Stimulated activated CD8-positive, alpha-beta memory T cell treated with anti-CD3 and anti-CD28 coated beads, Interleukin-15, amount 100 ng/mL, for 4 hours (primary cell): ENCODE measurements at places on chromosomes 1 and 21.

- no peak for DNase-seq
These were observed 21.6 kb downstream of the AK5 start for GRCh38 chr1:77303387-77303786.

DNA sequence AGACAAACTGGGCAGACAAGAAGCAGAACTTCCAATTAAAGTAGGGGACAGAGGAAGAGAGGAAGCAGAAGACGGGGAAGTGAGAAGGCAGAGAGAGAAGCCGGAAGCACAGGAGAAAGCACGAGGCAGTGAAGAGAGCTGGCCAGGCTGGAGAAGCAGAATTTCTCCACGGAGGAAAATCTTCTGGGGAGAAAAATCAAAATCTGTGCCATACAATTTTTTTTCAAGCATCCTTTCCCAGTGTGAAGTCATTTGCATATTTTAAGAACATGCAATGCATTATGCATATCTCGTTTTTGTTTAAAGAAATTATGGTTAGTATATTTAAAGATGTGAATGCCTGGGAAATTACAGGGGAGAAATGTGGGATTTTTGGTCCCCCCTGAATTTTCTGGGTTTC lies 7.3 kb upstream of the CAMK2N1 start:
- no peak for DNase-seq

GRCh38 chr1:168340781-168341482 lies 60.3 kb downstream of the TBX19 start:
- no peak for DNase-seq

- DNase-seq: no peak
These were observed 13.9 kb upstream of the S100A7 start for GRCh38 chr1:153474347-153474746.

DNA sequence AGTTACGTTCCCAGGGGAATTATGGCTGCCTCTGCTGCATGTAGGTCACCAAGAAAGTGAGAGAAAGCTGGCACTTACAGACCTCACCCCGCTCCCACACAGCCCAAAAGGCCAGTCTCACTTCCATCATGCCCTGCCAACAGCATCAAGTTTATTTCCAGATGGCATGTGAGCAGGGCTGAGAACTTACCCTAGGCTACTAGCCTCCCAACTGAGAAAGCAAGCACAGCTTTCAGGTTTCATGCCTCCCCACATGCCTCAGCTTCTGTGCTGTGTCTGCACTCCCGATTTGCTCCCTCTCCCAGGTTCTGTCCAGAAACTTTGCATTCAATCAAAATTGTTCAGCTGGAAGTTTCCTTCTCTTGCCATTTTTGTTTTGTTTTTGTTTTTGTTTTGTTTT lies 59.1 kb upstream of the CRB1 start:
- DNase-seq: no peak

- DNase-seq: no peak
These were observed 15.3 kb downstream of the UCK2 start for GRCh38 chr1:165842671-165843129.

DNA sequence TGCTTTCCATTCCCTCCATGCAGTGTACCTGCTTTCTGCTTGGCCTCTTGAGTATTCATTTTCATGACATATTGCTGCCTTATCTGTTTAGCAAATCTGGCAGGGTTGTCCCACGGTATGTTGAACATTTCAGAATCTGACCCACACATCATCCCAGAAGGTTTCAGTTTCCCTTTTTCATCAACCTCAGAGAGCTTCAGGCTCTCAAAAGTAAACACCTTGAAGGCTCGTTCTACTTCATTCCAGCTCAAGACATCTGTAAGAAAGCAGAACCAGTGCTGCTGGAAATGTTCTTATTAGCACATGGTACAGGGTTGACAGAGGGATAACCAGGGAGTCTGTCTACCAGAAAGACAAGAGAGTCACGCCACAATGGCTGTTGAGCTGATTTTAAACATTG lies 103.6 kb downstream of the SPAG17 start:
- no peak for DNase-seq

DNA sequence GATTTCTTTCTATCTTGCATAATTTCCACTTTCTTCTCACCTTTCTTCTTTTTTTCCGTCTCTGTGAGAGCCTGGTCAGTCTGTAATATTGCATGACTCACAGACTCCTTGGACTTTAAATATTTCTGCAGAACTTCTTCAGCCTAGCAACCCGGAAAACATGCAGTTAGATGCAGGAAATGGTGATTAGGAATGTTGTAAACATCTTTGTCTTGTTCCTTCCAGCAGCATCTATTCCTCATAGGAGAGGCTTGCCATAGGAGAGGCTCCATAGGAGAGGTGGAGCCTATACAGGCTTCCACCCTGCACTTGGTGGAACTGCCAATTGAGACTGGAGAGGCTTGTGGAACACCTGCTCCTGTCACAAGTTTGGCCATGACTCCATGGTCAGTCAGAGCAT lies 10.0 kb downstream of the GBP5 start:
- DNase-seq: no peak

DNA sequence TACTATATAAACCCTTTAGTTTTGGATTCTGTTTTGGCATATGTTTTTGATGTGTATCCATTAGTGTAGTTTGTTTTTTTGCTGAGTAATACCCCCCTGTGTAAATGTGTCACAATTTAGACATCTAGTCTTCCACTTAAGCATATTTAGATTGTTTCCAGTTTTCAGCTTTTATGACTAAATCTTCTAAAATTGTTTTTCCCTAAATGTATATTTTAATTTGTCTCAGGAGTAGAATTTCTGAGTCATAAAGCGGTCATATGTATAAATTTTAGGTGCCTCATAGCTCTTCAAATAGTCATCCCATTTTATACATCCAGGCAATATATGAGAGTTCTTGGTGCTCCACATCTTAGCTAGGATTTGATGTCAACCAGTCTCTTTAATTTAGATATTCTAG lies 1348.0 kb downstream of the MRPL39 start:
- DNase-seq: no peak

DNA sequence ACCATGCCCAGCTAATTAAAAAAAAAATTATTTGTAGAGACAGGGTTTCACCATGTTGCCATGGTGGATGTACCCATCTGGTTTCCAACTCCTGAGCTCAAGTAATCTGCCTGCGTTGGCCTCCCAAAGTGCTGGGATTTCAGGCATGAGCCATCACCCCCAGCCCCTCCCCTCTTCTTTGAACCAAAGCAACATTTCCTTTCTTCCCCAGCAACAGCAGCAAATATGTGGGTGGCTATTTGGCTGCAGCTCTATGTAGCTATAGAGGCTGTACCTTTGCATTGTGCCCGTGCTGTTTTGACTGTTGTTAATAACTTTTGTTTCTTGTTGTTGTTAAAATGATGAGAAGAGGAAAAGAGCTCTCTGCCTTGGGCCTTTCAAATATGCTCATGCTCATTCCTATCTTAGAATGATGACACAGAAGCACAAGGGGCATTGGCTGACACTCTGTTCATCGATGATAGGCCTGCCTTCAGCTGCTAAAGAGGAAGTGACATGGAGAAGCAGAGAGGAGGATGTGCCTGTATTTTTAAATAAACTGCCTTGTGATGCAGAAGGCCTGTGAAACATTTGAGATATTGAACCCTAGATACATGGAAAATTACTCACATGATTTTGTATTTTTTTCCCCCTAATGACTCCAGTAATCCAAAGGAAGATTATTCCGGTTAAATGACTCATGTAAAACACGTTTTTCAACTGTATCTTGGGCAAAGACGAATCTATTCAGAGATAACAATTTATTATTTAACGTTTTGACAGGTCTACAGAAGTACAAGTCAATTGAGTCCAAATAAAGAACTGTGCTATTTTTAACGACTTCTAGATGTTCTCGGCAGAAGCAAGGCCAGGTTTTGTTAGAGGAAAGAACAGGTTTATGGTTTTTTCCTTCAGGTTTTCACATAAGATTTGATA lies 20.5 kb upstream of the XPR1 start:
- no peak for DNase-seq

DNA sequence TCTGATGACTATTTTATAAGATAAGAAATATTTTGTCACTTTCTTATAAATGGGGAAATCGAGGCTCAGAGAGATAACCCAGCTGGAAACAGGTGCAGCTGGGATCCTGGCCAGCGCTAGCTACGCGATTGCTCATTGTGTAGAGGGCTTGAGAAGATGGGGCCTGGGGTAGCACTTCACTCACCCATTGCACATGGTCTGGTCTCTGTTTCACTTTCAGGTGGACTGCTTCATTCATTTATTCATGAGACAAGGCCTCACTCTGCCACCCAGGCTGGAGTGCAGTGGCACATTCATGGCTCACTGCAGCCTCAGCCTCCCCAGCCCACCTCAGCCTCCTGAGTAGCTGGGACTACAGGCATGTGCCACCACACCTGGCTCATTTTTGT lies 23.8 kb downstream of the UBE4B start:
- DNase-seq: no peak

DNA sequence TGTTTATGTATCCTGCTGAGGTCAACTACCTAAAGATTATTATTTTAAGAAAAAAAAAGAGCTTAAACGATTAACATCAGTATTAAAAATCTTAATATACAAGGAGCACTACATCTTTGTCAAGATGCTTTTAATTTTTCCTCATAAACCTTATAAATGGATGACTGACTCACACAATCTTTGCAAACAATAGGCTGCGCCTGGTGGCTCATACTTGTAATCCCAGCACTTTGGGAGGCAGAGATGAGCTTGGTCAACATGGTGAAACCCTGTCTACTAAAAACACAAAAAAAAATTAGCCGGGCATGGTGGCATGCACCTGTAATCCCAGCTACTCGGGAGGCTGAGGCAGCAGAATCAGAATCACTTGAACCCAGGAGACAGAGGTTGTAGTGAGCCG lies 1.7 kb downstream of the KHDC4 start:
- DNase-seq: no peak

DNA sequence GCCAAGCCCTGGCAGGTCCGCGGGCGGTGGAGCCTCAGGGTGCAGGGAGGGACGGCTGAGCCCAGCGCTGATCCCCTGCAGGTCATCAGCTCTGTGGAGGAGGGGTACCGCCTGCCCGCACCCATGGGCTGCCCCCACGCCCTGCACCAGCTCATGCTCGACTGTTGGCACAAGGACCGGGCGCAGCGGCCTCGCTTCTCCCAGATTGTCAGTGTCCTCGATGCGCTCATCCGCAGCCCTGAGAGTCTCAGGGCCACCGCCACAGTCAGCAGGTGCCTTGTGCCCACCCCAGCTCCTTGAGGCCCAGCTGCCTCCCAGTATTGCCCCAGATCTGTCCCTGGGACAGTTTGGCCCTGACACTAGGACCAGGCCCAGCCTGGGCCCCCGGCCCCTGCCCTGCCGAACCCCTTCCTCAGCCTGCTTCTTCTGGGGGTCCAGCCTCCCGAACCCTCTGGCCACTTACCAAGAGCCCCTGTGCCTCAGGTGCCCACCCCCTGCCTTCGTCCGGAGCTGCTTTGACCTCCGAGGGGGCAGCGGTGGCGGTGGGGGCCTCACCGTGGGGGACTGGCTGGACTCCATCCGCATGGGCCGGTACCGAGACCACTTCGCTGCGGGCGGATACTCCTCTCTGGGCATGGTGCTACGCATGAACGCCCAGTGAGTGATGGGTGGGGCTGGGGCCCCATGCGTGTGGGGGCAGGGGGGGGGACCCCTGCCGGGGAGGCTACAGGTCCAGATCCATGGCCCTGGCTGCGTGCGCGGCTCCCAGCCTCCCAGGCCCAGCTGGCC lies 35.4 kb upstream of the C1QA start:
- no peak for DNase-seq

DNA sequence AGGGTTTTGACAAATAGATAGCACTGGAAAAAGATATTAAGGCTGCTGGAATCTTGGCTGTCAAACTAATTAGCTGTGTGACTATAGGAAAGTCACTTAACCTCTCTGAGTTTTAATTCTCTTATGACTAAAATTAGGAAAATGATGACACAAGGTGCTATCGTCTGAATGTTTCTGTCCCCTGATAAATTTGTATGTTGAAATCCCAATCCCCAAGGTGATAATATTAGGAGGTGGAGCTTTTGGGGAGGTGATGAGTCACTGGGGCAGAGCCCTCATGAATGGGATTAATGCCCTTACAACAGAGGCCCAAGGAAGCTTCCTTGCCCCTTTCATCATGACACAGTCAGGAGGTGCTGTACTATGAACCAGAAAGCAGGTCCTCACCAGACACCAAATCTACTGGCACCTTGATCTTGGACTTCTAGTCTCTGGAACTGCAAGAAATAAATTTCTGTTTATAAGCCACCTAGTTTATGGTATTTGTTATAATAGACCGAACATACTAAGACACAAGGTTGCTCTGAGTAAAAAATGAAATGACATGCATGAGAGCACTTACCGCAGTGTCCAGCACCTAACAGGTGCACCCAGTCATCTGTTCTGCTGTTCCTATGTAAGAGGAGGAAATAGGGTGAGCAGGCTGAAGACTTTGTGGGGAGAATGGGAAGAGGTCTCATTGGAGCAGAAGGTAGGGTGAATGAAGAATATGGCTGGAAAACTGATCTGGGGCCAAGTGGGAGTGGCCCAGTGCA lies 26.3 kb upstream of the DISP1 start:
- DNase-seq: no peak

DNA sequence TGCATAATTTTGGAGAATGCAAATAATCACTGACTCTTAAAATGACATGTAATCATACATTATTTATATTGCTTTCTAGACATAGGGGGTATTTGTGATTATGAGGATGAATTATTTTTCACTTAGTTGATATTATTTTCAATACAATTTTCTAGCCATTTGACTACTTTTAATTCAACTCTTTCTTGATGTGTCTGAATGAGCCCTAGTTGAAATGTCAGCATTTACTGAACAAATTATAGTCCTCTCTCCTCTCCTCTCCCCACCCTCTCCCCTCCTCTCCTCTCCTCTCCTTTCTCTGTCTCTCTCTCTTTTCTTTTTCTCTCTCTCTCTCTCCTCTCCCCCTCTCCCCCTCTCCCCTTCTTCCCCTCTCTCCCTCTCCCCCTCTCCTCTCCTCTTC lies 194.6 kb downstream of the GPR52 start:
- no peak for DNase-seq

- no peak for DNase-seq
These were observed 90.0 kb upstream of the NFASC start for GRCh38 chr1:204780630-204781029.

GRCh38 chr1:231332761-231333160 lies 4.9 kb downstream of the EXOC8 start:
- no peak for DNase-seq

DNA sequence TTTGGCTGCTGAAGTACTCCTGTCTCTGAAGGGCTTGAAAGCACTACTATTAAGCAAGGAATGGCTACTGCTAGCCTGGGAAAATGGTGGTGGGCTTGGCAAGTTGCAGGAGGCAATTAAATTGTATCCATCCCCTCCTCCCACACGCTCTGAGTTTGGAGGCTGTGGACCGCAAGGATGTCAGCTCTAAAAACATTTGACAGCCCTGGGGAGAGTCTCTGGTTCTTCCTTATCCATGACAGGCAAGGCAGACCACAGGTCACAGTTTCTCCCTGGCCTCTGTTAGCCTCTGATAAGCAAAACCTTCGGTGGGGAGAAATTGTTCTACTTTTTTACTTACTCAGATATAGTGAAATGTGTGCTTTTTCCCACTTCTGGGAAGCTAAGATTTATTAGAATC lies 46.6 kb downstream of the S1PR1 start:
- no peak for DNase-seq

GRCh38 chr21:36535618-36536241 lies 55.8 kb upstream of the CLDN14 start:
- no peak for DNase-seq
